ENCODE measurements at places on chromosomes 6 and 20.
A peak's percentile ranks its signal among the peaks of the same experiment; 100 is the strongest.

DNA sequence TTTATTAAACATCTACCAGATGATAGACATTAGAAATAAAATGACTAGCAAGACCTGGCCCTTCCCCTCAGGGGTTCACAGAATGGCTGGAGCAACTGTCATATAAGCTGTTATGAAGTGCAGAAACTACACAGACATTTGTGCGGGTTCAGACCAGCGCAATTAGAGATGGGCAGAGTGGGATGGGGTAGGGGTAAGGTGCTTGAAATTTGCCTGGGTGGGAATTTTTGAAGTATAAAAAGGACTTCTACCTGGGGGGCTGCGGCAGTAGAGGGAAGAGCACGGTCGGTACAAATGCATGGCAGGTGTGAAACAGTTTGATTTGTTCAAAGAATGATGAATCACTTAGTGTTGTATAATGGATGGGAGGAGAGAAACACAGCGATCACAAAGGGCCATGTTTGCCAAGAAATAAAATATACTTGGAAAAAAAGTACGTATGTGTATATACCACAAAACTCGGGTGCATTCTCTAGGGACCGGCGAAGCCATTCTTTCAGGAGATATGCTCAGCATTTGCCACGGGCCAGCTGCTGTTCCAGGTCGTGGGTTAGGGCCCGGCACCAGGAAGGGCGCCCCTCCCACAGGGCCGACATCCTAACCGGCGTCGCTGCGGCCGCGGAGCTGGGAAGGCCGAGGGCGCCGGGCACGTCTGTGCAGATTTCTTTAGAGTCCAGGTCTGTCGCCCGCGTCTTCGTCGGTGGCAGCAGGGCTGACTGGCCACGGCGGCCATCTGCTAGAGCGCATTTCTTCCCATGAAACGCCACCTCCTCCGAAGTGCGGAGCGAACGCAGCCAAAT, 809 bp upstream of the NOL7 start:
- peak overlapping the region; percentile 98 for H3K27ac ChIP-seq
- peaks cover 3% of the 10 kb centered on the region for H3K27me3 ChIP-seq
- H3K4me1 ChIP-seq: peaks cover 42% of the 10 kb centered on the region
- peak; percentile 70 for DNase-seq
- H3K36me3 ChIP-seq: peaks cover 27% of the 10 kb centered on the region

DNA sequence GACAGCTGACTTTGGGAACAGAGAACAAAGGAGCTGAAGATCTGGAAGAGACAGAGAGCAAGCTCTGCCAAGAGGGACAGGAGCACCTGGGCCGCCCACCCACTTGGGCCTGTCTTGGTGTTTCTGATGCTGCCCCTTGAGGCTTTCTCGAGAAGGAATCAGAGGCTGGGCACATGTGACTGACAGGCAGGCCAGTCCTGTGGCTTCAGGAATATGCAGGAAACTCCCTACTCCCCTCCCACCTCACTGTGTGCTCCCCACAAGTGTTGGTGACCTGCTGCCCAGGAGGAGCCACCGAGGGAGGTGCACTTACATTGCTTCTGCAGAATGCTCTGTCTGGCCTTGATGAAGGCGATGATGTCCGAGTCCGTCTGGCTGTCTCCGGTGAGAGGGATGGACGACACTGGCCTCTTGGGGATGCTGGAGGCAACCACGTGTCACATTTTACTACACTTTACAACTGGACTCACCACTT, 20.9 kb upstream of the KCNK16 start:
- no peak for DNase-seq
- no peak overlapping the region for H3K4me3 ChIP-seq
- H3K27me3 ChIP-seq: peaks cover 9% of the 10 kb centered on the region
- H3K4me1 ChIP-seq: peaks cover 22% of the 10 kb centered on the region

GRCh38 chr6:13091192-13091591, 237.1 kb downstream of the TBC1D7 start:
- H3K4me1 ChIP-seq: peaks cover 14% of the 10 kb centered on the region
- H3K4me3 ChIP-seq: no peak overlapping the region
- H3K27ac ChIP-seq: no peak overlapping the region
- DNase-seq: no peak

DNA sequence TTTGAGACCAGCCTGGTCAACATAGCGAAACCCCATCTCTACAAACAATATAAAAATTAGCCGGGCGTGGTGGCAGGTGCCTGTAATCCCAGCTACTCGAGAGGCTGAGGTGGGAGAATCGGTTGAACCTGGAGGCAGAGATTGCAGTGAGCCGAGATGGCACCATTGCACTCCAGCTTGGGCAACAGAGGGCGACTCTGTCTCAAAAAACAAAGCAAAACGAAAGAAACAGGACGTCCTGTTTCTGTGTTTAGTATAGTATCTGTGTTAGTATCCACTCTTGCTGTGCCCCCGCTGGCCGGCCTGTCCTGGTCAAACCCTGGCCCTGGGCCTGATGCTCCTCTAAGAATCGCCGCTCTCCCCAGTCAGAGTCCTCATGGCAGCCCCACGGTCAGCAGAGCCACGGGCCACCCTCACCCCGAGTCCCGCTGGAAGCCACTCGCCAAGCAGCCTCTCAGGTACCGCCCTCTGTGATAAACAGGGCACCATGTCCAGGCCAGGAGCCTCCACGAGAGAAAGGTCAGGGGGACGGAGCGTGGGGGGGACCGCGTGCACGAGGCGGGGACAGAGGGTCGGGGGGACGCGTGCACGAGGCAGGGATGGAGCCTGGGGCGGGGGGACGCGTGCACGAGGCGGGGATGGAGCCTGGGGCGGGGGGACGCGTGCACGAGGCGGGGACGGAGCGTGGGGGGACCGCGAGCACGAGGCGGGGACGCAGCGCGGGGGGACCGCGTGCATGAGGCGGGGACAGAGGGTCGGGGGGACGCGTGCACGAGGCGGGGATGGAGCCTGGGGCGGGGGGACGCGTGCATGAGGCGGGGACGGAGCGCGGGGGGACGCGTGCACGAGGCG, 384.5 kb downstream of the SMOC2 start:
- no peaks in the 10 kb centered on the region for H3K36me3 ChIP-seq
- no peak overlapping the region for H3K27ac ChIP-seq
- peaks cover 3% of the 10 kb centered on the region for H3K27me3 ChIP-seq

DNA sequence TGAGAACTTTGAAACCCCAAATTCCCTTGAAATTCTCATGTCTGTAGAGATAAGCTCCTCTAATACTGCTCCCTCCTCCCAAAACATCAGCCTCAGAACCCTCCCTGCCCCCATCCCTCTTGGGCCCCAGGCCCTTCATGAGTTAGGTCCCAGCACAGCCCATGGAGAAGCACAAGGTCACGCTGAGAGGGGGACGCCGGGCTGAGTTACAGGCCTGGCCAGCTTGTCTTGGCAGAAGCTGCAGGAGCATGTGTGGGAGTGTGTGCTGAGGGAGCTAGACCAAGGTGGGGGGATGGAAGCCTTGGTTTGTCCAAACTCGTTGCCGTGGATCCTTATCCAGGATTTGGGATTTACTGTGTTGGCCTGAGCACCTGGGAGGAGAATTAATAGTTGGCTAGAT, 8.5 kb upstream of the PTCRA start:
- no peak for DNase-seq
- peaks cover 23% of the 10 kb centered on the region for H3K27me3 ChIP-seq
- H3K27ac ChIP-seq: no peak overlapping the region
- H3K4me1 ChIP-seq: peaks cover 21% of the 10 kb centered on the region

GRCh38 chr6:14506656-14507246, 389.2 kb downstream of the CD83 start:
- no peaks in the 10 kb centered on the region for H3K36me3 ChIP-seq
- no peak overlapping the region for H3K27ac ChIP-seq
- H3K4me3 ChIP-seq: no peak overlapping the region
- peaks cover 14% of the 10 kb centered on the region for H3K27me3 ChIP-seq

GRCh38 chr6:72416744-72417465, 205.0 kb upstream of the KCNQ5 start:
- H3K4me1 ChIP-seq: peaks cover 43% of the 10 kb centered on the region
- H3K27ac ChIP-seq: no peak overlapping the region
- H3K36me3 ChIP-seq: no peaks in the 10 kb centered on the region
- no peak for DNase-seq

GRCh38 chr6:29491574-29491973, 3.8 kb upstream of the MAS1L start:
- no peak for DNase-seq
- H3K36me3 ChIP-seq: no peaks in the 10 kb centered on the region
- H3K27me3 ChIP-seq: peaks cover 4% of the 10 kb centered on the region

DNA sequence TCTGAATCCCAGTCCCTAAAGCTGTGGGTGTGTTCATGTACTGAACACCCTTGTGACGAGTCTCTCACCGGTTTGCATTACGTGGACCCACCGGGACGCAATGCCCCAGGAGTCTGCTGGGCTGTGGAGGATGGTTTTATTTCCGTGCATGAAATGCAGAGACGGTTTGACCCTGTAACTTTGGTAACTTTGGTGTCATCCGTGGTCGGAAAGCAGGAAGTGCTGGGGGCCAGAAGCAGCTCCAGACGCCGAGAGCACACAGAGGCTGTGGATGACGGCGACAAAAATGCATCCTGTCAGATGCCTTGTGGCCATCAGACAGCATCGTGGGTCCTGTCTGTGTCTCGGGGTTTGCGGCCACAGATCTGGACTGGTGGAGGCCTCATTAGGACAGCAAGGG, 7.2 kb downstream of the BHLHE23 start:
- H3K36me3 ChIP-seq: no peaks in the 10 kb centered on the region
- H3K4me3 ChIP-seq: no peak overlapping the region
- no peak for DNase-seq

DNA sequence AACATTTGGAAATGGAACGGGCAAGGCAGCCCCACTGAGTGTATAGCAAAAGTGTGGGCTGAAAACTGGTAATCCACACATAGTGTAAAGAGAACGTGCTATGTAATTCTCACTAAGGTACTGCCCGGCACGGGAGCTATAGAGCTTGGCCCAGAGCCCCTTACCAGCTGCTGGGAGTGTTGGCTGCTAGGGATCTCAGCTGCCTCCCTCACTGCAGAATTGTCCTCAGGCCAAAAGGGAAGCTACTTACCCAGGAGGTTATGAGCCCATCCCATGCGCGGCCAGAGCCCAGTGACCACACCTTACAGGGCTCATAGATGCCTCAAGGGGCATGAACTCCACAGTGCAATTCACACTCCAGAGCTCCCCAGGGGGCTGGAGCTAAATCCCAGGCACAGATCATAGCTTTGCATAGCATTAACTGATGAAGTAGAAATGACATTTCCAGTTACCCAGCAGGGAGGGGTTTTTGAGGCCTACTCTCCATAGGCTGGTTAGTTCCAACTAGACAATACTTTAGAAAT, 56.8 kb downstream of the LINC00237 start:
- H3K4me3 ChIP-seq: no peak overlapping the region
- no peak for DNase-seq
- no peak overlapping the region for H3K27ac ChIP-seq
- H3K36me3 ChIP-seq: no peaks in the 10 kb centered on the region
- H3K27me3 ChIP-seq: peaks cover 7% of the 10 kb centered on the region
- H3K4me1 ChIP-seq: peaks cover 23% of the 10 kb centered on the region

- H3K4me1 ChIP-seq: peaks cover 23% of the 10 kb centered on the region
- no peaks in the 10 kb centered on the region for H3K27me3 ChIP-seq
- H3K4me3 ChIP-seq: no peak overlapping the region
Measured at GRCh38 chr6:121651420-121651819, 216.0 kb downstream of the GJA1 start.

DNA sequence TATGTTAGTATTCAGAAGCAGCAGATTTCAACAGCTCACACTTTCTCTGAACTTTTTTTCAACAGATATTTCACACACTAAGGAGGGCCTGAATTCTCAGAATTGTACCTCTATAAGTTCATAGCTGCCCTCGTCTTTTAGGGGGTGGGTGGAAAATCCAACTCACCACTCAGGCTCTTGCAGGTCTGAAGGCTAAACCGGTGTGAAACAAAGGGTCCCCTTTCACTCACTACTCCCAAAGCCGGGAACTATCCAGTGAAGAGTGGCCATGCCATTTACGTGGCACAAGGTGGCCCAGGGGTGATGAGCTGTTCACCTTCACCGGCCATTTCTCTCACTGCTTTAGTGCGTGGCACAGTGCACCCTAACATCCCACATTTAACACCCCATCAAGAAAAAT, 24.2 kb downstream of the TBC1D7 start:
- H3K36me3 ChIP-seq: peaks cover 87% of the 10 kb centered on the region
- no peaks in the 10 kb centered on the region for H3K27me3 ChIP-seq
- H3K4me3 ChIP-seq: no peak overlapping the region
- peaks cover 9% of the 10 kb centered on the region for H3K4me1 ChIP-seq

DNA sequence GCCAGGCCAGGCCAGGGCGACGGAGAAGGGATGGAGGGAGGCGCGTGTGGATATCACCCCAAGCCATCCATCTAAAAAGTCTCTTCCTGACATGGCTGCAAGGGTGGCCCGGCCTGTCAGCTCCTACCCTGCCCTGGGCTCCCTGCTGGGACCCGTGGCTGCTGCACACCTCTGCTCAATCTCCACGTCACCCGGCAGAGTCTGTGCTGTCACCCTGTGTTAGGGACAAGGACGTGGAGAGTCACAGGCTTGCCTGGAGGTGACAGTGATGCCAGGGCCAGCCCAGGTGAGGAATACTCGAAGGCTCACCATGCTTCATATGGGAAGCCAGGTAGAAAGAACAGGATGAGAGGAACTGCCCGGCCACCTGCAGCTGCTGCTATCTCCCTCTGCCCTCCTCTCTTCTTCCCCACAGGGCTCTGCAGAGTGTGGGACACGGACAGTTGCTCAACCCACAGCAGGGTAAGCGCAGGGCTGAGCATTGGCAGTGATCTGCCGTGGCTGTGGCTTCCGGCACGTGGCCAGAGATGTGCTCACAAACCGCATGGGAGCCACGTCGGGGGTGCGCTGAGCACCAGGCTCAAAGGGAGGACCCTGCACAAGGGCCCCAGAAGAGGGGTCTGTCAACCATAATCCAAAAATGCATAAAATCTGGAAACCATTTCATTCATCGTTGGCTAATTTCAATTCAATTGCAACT, 214.3 kb downstream of the DLL1 start:
- no peak for DNase-seq
- H3K27me3 ChIP-seq: no peaks in the 10 kb centered on the region
- H3K27ac ChIP-seq: no peak overlapping the region
- no peak overlapping the region for H3K4me3 ChIP-seq
- H3K36me3 ChIP-seq: peaks cover 5% of the 10 kb centered on the region
- peaks cover 48% of the 10 kb centered on the region for H3K4me1 ChIP-seq

DNA sequence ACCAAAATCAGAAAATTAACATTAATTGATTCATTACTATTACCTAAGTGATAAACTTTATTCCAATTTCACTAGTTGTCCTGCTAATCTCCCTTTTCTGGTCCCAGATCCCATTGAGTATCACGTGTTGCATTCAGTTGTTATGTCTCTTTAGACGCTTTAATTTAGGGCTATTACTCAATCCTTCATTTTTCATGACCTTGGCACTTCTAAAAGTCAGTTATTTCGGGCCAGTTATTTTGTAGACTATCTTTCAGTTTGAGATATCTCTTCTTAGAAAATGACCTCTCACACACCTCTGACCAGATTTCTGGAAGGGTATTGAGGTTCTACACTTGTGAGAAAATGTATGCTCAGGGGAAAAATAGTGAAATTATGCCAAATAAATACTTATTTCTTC, 34.0 kb upstream of the TASP1 start:
- peaks cover 12% of the 10 kb centered on the region for H3K27me3 ChIP-seq
- no peak overlapping the region for H3K27ac ChIP-seq
- H3K4me1 ChIP-seq: peaks cover 11% of the 10 kb centered on the region
- DNase-seq: no peak
- no peak overlapping the region for H3K4me3 ChIP-seq
